ENCODE measurements at places on chromosomes 13 and 19.
A peak's percentile ranks its signal among the peaks of the same experiment; 100 is the strongest.

GRCh38 chr13:60162096-60162495 is 1.6 kb downstream of the DIAPH3 start:
- no peak for DNase-seq

- DNase-seq: peak; percentile 42
Observed at GRCh38 chr19:39166571-39167391, 30.0 kb upstream of the NCCRP1 start.

DNA sequence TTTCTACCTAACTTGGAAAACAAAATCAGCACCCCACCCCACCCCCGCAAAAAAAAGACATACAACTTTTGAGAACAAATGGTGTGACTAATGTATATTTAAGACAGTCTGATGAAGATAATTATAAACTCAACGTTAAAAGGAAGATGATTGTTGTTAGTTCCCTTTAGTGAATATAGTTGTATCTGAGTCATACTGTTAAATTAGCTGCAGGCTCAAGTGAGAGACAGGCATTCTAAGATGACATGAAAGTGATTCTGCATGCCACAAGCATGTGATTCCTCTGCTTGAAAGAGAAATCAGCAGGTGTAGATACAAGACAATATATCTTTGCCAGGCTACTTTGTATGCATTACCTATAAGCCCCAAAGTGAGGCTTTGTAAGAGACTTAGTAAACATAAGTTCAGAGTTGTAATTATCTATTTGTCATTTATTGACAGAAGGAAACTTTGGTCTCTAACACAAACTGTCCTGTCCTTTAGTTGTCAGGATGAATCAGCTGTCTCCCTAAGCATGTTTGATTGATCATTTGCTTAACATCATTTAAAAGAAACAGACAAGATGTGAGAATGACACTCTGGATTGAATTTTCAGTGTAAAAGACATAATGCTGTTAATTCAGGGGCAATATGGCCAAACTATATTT is 319.4 kb upstream of the HTR2A start:
- DNase-seq: no peak

DNA sequence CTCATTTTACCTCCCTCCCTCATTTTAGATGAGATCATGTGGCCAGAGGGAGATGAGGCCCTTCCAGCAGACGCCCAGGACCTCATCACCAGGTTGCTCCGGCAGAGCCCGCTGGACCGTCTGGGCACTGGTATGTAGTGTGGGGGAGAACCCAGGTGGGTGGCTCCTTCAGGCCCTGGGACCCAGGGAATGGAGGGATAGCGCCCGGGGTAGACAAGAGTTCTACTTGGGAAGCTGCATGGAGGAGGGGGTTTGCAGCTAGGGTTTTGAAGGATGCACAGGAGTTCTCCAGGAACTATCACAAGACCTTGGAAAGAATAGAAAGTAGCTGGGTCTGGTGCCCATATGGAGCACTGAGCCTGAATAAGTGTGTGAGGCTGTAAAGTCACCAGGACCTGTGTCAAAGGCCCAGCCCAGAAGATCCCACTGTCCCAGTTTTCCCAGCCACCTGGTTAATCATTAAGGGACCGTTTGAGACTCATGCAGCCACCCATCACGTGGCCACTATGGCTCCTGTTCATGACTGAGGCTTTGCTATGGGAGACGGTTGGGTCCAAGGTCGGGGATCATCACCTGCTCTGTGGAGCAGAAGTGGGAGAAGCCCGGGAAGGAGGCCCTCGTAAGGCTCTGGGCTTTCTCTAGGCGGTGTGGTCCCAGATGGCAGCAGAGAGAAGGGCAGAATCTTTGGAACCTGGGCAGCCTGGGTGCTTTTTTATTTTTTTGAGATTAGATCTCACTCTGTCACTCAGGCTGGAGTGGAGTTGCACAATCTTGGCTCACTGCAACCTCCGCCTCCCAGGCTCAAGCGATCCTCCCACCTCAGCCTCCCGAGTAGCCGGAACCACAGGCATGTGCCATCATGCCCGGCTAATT is 17.0 kb upstream of the PIK3R2 start:
- peak; percentile 32 for DNase-seq

- DNase-seq: no peak
Observed at GRCh38 chr13:25065974-25066770, 29.8 kb upstream of the PABPC3 start.

- no peak for DNase-seq
Observed at GRCh38 chr19:10289167-10289835, 451 bp upstream of the ICAM5 start.

- DNase-seq: no peak
Observed at GRCh38 chr19:9183000-9183399, 4.2 kb downstream of the OR7D2 start.

DNA sequence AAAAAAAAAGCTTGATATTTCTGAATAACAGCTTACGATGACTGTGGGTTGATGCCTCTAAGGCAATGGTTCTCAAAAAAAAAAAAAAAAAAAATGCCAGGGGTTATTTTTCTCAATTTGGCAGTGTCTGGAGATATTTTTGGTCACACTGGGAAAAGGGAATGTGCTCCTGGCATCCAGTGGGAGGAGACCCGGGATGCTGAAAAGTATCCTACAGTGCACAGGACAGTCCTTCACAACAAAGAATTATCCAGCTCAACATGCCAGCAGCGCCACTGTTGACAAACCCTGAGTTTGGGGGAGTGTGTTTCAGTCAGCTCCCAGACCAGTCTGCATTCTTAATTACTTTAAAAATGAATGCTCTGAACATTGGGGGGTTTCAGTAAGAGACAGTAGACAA is 54.5 kb downstream of the FLT3 start:
- no peak for DNase-seq

- no peak for DNase-seq
Observed at GRCh38 chr19:30646806-30647205, 274.6 kb downstream of the ZNF536 start.

- peak; percentile 78 for DNase-seq
Observed at GRCh38 chr19:48835734-48836088, 580 bp downstream of the HSD17B14 start.

- DNase-seq: no peak
Observed at GRCh38 chr13:25973085-25973484, 78.7 kb downstream of the SHISA2 start.

GRCh38 chr13:99894840-99895443 is 76.6 kb downstream of the ZIC5 start:
- peak; percentile 52 for DNase-seq

GRCh38 chr19:793806-794205 is 3.4 kb upstream of the PTBP1 start:
- no peak for DNase-seq

GRCh38 chr19:45424191-45425058 is 708 bp upstream of the ERCC1 start:
- DNase-seq: no peak

GRCh38 chr19:55418185-55418584 is 10.6 kb upstream of the UBE2S start:
- DNase-seq: peak; percentile 63

DNA sequence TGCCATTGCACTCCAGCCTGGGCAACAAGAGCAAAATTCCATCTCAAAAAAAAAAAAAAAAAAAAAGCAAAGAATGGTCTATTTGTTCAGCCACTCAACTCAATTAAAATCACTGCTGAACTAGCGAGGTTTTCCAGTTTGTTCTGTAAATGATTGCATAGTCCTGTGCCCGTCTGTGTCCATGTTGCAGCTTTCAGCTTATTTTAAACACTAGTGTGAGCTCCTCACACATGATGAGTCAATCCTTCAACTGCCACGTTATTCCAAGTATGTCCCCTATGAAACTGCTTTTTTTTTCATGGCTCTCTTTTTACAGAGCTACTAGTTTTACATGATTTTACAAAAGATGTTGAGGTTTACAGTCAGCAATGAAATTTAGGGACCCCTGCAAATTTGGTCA is 12.2 kb downstream of the SUGP2 start:
- DNase-seq: no peak

DNA sequence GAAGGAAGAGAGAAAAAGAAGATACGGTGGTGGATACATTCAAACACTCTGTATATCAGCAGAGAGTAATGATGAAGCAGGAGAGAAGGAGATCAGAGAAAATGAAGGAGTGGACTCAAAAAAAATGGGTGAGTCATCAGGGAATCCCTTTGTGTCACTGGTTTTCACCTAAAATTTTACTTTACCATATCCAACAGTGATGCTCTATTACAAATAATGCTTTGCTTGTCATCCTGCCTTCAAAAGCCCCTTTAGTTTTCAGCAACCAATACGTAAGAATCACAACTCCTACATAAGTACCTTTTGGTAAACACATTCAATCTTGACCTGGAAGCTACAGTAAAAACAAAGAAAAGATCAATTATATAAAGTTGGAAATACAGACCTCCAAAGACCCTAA is 88.8 kb downstream of the ENOX1 start:
- no peak for DNase-seq

DNA sequence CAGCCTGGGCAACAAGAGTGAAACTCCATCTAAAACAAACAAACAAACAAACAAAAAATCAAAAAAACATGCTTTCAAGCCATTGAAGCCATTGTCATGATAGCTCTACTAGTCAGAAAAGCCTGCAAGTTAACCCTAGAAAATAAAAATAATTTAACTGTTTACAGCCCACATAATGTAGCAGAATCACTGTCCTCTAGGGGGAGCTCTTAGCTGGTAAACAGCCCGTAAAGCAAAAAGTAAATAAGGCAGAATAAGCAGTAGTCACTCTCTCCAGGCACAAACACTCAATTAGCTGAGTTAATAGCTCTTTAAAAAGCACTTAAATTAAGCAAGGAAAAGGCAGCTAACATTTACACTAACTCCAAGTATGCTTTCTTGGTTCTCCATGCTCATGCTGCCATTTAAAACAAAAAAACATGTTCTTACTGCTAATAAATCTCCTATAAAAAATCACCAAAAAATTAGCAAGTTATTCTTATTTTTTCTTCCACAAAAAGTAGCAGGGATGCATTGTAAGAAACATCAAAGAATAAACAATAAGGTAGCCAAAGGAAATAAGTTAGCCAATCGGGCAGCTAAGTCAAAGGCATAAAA is 11.3 kb downstream of the LILRB4 start:
- peak; percentile 78 for DNase-seq

DNA sequence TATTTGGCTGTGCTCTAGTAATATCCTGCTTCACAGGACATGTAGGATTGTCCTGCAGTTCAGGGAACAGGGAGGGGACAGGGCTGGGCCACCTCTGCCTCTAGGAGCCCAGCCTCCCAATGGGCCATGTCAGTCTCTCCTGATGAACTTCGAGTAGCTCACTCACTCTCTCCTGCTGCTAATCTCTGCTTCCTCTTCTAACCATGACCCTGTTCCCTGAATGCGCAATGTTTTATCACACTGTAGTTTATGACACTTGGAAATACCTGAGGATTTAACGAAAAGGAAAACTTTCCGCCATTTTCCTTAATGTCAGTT is 9.2 kb downstream of the PARP4 start:
- no peak for DNase-seq

DNA sequence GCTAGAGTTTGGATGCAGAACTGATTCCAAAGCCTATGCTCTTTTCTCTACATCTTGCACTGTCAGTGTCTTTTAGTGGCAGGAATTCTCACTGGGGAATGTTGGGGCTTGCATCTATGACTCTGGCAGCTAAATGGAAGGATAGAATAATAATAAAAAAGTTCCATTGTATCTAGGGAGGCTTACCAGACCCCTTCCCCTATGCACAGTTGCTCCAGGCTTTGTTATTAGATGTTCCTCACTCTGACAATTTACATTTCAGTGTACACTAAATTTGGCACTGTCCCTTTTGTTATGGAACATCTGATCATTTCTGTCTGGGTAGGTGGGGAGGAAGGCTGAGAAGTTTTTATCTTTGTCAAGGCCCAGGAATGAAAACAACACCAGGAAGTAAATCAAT is 3.7 kb upstream of the TRIM13 start:
- DNase-seq: no peak

- DNase-seq: no peak
Observed at GRCh38 chr19:372306-372890, 27.8 kb upstream of the MIER2 start.
